Stimulated activated CD4-positive, alpha-beta T cell treated with anti-CD3 and anti-CD28 coated beads, TNF-alpha, amount 100 ng/mL, for 4 hours (primary cell): ENCODE measurements at places on chromosomes 2 and 18.

DNA sequence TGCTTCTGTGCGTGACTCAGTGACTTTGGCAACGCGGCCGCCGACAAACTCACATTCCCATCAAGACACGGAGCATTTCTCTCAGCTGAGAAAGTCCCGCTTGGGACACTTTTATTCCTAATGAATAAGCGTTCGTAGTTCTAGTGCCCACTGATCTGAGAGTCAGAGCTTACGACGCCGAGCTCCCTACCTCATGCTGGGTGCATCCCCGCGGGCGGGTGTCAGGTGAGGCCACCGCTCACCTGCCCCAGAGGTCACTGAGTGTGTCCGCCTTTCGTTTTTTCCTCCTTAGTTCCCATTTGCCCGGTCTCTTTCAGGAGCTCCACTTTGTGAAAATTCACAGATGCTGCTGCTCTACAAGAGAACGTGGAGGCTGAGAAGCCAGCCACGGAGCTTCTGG is 43.6 kb upstream of the TMEM18 start:
- no peak for DNase-seq

DNA sequence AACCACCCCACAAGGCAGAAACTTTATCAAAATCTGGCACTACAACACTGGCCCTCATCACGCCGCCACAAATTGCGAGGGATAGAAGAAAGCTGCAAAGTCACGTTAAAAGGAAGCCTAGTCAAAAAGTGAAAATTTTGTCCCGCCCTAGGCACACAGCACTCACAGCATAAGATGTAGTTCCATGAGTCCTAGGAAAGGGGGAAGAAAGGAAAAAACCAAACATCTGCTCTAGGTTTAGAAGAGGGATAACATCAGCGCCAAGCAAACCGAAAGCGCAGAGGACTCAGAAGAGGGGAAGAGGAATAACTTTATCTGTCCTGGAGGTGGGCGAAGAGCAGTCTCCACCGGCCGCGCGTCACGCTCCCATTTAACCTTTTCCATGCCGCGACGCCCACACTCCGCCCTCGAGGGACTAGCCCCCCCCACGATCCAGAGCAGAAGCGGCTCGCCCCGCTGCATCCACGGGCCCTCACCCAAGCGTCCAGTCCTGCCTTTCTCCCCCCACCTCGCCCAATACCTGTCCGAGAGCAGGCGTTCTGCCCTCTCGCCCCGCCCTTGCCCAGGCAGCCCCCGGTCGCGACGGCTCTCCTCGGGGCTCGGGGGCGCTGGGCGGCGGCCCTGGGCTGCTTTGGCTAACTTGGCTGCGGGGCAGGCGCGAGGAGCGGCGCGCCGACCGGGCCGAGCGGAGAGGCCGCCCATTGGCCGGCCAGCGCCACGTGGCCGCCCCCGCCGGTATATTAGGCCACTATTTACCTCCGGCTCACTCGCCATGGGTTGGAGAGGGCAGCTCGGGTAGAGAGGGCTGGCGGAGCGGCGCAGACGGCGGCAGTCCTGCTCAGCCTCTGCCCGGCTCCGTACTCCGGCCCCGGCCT is at the start of gene HOXD1:
TSS of gene HOXD1 (plus strand) at position 770 of the 875 bp plus-strand sequence. CDS start 134 bp downstream, outside the sequence.
- DNase-seq: no peak

DNA sequence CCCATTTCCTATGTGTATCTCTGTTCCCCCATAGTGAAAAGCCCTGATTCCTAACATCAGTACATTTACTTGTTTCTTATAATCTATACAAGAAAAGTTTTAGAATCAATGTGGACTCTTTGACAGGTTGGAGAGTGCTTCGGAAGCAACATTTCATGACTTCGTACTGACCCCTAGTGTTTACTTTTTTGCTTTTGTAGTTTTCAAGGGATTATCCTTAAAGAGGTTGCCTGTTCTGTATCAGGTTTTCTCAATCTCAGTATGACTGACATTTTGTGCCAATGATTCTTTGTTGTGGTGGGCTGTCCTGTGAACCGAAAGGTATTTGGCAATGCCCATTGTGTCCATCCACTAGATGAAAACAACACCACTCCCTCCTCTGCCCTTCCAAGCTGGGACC is 43.3 kb upstream of the SERPINB2 start:
- DNase-seq: no peak

- no peak for DNase-seq
Measured at GRCh38 chr2:39757156-39757555, 21.9 kb downstream of the THUMPD2 start.

DNA sequence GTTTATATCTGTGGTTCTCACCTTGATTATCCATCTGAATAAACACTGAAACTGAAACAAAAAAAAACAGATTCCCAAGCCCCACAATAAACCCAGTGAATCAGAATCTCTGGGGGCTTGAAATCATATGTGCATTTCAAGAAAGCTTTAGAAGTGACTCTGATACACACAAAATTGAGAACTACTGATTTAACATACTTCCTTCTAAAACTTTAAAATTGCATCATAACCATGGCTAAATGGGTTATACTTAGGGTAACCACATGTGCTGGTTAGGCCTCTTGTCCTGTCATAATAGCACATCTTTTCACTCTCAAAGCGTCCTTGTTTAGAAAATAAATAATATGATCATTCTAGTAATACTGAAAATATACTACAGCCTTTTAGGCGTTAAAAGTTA is 100.9 kb downstream of the ATAD2B start:
- DNase-seq: no peak

DNA sequence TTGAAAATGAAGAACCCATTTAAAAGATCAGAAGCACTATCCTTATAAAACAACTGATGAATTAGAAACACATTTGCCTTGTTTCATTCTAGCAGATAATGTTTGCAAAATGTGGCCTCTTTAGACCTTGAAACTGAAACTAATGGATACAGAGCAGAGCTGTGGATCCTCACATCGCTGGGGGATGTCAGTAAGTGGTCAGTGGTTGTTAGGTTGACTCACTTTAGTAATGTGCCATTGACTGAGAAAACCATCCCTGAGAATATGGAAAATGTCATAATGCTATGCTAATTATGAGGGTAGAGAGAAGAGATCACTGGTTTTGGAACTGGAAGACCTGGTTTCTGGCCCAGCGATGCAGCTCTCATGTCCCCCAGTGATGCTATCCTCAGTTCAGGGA is 176.7 kb downstream of the MYO1B start:
- DNase-seq: no peak

DNA sequence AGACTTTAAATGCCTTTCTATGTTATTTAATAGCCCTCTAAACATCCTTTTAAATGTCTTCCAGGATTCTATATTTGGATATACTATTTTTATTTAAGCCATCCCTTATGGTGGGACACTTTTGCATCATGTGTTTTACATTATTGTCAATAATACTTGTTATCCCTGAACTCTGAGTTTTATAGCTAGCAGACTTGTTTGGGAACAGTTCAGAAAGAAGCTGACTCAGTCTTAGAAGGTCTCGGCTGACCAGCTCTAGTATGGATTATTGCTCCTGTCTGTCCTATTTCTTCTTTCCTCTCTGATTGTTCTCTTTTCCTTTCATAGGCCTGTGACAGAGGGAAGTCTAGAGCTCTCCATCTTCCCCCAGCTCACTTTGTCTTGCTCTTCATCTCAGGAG is 77.3 kb upstream of the CXCR4 start:
- no peak for DNase-seq

DNA sequence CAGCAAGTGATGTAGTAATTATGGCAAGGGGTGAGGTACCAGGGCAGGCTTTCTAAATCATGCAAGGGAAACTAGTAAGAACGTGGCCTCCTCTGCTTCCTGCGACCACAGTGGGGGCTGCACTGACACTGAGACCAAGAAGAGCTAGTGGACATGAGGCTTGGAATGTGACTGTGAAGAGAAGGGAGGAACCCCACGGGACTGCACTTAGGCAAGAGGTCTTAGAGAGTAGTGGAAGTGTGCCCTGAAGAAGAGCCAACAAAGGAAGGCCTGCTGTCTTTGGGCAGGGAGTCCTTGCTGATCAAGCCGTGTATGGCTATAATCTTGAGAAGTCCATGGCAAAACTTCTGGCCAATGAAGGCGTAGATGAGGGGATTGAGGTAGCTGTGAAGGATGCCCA is 8.9 kb upstream of the RUFY4 start:
- no peak for DNase-seq

DNA sequence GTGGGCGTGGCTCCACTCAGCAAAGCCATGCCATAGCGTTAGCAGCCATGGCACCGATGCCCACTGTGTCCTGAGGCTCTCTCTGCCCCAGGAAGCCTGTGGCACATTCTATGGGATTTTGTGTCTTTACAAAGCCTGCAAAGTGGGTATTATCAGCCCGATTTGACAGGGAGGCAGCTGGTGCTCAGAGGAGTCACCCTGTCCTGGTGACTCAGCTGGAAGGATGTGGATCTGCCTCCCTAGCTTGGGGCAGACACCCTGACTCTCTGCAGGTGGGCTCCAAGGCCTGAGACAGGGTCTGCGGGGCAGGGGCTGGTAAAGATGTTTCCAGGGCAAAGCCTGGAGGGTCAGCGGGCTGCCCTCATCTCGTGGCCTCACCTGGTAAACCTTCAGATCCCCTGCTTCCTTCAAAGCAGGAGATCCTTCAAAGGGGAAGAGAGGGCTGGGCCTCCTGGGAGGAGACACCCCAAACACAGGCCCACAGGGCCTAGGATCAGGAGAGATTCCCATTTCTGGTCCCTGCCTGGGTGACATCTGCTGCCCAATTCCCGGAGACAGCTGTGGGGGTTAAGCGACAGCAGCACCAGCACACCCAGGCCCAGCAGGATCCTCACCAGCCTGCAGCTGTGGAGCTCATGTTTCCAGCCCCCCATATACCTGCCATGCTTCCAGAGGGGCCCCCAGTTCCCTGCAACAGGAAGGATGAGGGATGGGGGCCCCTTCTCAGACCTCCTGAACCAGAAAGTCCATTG is 3.0 kb upstream of the ASB1 start:
- no peak for DNase-seq

DNA sequence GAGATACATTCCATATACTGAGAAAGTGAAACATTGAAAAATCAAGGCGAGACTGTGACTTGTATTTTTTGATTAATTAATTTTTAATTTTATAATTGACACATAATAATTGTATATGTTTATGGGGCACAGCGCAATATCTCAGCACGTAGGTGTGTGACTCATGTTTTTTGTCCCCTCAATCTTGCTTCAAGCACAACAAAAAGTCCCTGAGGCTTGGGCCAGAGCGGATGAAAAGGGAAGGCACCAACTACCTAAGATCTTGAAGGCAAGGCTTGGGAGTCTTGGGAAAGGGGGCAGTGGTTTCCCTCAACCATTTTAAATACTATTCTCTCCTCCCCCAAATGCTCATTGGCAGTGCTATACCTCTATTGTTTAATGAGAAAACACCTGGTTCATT is 9.9 kb downstream of the SGPP2 start:
- no peak for DNase-seq

GRCh38 chr2:15652801-15653200 is 61.1 kb downstream of the DDX1 start:
- DNase-seq: no peak

DNA sequence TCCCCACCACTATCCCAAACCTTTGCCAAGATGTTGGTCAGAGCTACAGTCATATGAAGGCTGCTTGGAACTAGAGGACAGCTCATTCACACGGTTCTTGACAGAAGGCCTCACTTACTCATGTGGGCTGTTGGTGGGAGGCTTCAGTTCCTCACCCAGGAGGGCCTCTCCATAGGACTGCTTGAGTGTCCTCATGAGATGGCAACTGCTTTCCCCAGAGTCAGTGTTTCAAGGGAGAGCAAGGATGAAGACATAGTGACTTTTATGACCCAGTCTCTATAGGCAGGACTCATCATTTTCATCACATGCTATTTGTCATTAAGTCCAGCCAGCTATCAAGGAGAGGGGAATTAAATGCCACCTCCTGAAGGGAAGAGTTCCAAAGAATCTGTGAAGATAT is 33.4 kb upstream of the OLA1 start:
- DNase-seq: no peak

GRCh38 chr2:60499651-60500265 is 53.7 kb downstream of the BCL11A start:
- DNase-seq: no peak

DNA sequence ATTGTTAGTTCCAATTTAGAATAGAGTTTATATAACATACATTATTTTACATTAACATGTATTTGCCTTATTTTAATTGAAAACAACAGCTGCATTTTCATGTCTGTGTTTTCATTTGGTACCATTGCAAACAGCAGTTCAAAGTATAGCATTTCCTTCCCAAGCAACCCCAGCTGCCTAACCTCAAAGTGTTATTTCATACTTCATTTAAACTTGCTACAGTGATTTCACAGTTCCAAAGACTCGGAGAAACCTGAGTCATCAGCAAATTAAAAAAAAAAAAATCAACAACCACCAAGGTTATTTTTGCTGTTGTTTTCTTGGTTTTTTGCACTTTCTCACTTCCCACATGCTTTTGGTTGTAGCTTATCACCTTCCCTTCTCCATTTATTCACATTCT is 236.5 kb upstream of the SPHKAP start:
- no peak for DNase-seq

DNA sequence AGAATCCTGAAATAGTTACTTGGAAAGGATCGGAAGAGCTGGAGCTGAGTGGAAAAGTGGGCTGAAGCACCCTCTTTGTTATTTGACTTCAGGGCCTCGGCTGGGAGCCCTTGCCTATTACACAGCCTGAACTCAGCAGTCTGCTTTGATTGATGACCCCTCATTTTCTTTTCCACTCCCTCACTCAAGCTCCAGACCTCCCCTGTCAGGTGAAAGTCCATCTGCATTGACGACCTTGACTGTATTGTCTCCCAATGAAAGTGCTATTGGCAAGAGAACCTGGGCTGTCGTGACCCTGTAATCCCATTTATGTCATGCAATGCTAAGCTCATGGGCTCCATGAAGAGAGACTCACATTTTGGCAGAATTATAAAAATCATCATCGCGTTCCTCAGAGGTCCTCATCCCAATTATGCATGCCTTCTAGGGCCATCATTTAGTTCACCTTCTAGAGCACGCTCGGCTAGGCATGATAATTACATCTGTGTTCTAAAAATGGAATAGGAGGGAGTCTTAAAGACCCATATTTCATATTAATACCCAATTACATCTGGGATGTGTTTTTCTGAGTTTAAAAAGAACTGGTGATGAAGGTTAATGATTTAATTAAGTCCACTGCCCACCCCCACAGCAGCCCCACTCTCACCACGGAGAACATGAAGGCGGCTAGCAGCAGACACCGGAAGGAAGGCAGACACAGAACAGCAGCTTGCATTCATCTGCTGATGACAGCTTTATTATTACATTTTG is 472.5 kb downstream of the PID1 start:
- DNase-seq: no peak

- DNase-seq: no peak
Measured at GRCh38 chr18:54956506-54956905, 2.8 kb downstream of the CCDC68 start.

- no peak for DNase-seq
Measured at GRCh38 chr2:182069908-182070307, 84.3 kb downstream of the PPP1R1C start.

GRCh38 chr2:218277921-218278320 is 7.6 kb downstream of the PNKD start:
- DNase-seq: no peak

DNA sequence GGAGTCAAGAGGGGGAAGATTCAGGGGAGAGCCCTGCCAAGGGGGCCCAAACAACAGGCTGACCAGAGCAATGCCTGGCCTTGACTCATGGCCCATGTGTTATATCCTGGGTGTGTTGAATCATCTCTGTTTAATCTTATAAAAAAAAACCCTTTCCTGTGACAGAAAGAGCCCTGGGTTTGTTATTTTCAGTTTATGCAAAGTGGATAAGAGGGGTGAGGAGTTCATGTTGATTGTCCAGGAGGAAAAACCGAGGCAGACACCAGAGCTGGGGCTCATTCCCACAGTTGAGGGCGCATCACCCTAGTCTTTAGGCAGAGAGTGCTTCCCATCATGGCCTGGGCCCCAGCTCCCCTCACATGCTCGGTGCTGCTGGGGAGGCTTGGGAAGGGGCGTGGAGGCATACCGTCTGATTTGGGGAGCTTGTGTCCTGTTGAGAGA is 30.9 kb upstream of the IL37 start:
- DNase-seq: no peak
